ENCODE measurements at places on chromosomes 1 and 21.

GRCh38 chr1:1371364-1371745, 3.7 kb downstream of the AURKAIP1 start:
- DNase-seq: no peak

DNA sequence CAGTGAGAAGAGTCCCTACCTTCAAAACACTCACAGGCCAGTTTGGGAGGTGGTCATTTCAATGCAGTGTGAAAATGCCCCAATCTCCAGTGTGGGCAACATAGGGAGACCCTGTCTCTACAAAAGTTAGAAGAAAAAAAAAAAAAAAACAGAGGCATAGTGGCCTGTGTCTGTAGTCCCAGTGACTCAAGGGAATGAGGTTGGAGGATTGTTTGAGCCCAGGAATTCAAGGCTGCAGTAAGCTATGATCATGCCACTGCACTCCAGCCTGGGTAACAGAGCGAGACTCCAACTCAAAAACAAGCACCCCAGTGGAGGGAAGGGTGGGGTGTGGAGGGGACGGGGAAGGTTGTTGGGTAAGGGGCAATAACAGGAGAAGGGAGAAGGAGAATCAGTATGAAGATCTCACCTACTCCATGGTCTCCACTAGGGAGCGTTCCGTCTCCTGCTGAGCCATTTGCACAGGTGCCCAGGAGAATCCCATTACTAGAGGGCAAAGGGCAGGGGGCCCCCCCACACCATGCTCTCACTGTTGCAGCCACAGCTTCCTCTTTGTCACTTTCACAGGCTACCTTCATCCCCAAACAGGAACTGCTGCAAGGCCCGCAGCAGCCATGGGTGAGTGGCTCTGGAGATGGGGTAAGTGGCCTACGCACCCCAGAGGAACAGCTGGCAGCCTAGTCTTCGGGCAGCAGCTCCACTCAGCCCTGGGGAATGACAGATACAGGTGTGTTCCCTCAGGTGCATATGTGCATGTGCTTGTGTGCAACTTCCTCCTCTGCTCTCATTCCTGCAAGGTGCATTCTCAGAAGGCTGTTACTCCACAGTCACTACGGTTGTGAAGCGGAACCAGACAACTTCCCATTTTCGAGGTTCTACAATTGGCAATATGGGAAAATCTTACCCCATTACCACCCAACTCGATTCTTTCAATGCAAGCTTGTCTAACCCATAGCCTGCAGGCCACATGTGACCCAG, 87.9 kb upstream of the LYST start:
- DNase-seq: peak; percentile 34

DNA sequence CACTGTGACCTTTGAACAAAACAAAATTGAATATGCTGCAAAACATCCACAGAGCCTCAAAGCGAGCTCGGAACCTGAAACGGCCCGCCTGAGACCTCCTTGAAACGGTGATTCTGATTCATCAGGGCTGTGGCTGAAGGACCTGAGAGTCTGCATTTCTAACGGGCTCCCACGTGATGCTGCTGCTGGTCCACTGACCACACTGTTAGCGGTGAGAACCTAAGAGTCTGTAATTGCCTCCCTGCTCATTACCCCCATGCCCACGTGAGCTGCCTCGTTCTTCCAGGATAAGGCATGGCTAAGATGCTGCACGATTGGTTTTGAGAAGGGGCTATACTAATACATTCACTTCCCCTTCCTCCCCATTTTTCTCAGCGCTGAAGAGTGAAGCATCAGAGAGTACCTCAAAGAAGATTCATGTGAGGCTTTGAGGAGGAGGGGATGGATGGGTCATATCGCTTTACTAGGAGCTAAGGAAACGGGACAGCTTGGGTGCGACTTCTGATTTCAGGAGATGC, 9.7 kb downstream of the TLR5 start:
- no peak for DNase-seq

- peak; percentile 34 for DNase-seq
Observed at GRCh38 chr1:193285641-193286040, 99.2 kb upstream of the B3GALT2 start.
